ENCODE measurements at places on chromosomes 16 and 17.
A peak's percentile ranks its signal among the peaks of the same experiment; 100 is the strongest.

GRCh38 chr17:37676115-37676925, 33.1 kb upstream of the DDX52 start:
- no peak for DNase-seq

DNA sequence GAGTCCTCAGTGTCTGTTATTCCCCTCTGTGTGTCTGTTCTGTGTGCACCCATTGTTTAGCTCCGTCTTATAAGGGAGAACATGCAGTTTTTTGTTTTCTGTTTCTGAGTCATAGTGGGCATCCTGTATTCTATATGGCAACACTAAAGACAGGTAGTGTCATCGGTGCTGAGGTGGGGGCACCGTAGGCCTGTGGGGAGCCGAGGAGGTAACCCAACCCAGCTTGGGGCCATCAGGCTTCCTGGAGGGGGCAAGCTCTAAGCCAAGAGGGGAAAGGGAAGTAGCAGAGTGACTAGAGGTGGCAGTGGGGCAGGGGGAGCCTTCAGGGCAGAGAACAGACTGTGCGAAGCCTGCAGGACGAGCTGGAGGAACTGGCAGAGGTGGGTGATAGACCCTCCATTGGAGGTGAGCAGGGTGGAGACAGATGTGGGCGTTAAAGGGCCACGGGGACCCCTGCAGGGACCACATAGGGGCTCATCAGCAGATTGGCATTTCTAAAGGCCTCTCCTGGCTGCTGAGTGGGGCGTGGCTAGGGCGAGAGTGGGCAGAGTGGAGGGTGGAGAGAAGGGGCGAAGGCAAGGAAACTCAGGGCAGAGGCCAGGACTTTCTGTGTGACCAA, 36.5 kb downstream of the CPNE2 start:
- no peak for DNase-seq

- no peak for DNase-seq
Measured at GRCh38 chr17:53765609-53766008, 57.1 kb upstream of the KIF2B start.

DNA sequence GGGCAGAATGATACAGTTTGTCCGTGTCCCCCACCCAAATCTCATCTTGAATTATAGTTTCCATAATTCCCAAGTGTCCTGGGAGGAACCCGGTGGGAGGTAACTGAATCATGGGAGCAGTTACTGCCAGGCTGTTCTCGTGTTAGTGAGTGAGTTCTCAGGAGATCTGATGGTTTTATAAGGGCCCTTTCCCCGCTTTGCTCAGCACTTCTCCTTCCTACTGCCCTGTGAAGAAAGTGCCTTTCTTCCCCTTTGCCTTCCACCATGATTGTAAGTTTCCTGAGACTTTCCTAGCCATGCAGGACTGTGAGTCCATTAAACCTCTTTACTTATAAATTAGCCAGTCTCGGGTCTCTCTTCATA, 28.9 kb upstream of the SEC14L1 start:
- no peak for DNase-seq

GRCh38 chr17:7704601-7705268, at the start of gene EFNB3:
TSS of gene EFNB3 (plus strand) at chr17:7705202. CDS start at chr17:7705599, 397 bp downstream.
- DNase-seq: peak; percentile 57

GRCh38 chr16:69762814-69763598, 874 bp downstream of the WWP2 start:
- peak; percentile 10 for DNase-seq

DNA sequence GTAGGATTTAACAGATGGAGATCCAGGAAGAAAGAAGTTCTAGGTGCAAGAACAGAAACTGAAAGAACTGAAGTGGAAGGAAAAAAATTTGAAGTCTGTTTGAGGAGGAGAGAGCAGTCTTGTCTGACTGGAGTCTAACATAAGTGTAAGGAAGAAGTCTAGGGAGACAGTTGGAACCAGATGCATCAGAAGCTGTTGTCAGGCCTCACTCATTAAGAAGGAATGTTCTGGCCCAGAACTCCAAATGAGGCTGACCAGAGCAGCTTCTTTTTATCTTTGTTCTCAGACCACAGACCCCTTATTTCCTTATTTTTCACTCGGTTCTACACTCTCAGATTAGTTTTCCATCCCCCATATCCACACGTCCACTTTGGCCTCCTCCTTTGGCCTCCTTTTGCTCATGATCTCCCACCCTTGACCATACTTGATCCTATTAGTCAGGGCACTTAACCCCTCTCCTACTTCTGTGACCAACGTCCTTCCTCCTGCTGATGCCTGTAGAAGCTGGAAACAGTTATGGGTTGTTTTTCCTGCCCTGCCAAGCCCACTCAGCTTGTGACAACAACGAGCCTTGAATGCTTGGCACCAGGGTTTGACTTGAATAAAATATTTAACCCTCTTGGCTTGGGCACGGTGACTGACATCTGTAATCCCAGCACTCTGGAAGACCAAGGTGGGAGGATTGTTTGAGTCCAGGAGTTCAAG, 7.0 kb upstream of the MYH2 start:
- no peak for DNase-seq

DNA sequence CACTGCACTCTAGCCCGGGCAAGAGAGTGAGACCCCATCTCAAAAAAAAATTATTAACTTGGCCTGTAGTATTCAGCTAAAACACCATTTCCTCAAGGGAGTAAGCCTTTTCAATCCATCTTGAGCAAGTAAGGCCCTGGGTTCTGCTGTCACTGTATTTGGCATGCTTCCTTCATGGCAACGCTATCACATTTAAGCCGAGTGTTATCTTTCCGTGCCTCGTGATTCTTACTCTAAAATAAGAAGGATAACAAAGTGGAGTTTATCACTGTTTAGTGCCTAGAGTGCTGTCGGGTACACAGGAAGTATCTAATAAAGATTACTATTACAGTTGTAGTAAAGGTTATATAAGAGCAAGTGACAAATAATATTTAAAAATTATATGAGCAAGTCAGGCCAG, 8.8 kb downstream of the VPS53 start:
- DNase-seq: no peak
